ENCODE measurements at places on chromosomes 3 and 15.

GRCh38 chr15:80107774-80108173 lies 45.0 kb upstream of the FAH start:
- peak; percentile 21 for DNase-seq

GRCh38 chr3:158451405-158452055 lies 119.5 kb upstream of the MLF1 start:
- DNase-seq, result no peak

DNA sequence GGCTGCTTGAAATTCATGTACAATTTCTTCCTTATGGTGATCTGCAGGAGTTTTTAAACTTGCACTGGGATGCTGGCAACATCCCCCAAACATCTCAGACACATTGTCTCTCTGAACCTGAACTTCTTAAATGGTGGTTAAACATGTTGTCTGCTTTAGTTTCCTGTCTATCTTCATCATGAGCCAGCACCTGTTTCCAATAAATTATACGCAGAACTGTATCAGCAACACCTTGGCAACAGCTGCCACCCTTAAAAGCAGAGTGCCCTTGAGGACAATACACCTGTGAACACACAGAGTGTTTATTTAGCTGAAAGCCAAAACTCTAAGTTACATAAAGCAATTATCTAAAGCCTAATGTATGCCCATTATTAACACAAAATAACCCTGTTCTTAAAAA lies 242.9 kb downstream of the WNT5A start:
- peak; percentile 78 for DNase-seq

DNA sequence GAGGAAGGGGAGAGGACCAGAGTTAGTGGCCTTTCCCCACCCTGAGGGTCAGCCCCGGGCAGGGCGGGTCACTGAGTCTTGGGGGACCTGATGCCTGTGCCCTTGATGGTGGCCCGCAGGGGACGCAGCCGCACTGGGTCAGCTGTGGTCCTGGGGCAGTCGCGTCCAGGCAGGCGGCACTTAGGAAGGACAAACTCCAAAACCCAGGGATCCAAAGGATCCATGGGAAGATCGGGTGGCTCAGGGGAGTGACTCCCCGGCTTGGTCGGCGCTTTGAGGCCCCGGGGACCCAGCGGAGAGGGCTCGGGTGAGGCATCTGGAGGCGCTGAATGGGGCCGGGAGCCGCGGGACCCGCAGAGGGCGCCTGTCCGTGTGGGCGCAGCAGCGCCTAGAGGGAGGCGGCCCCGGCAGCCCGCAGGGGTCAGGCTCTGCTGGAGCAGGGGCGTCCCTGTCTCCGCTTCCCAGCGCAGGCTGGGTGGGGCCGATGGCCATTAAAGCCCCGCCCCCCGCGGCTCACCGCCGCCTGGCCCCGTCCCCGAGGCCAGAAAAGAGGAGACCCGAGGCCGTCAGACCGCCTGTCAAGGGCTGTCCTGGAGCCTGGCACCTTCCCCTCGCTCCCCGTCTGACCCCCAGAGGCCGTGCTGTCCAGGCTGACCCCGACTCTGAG lies 17.5 kb downstream of the CIDEC start:
- DNase-seq, result no peak

GRCh38 chr15:98785807-98786621 lies 137.7 kb downstream of the IGF1R start:
- no peak for DNase-seq

DNA sequence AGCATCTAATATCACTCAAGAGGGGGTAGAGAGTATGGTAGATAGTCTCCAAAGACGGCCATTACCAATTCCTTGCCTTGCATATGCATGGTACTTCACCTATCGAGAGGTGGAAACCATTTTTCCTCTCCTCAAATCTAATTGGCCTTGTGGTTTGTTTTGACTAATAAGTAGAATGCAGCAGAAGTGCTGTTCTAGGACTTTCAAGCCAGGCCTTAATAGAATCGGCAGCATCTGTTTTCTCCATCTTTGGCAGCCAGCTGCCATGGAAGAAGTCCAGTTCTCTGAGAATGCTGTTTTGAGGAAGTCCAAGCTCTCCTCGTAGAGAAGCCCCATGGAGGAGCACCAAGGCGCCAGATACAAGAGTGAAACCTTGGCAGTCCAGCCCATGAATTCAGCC lies 59.1 kb upstream of the RASGRP1 start:
- DNase-seq, result no peak
